Lower leg skin (tissue), 4 donors: ENCODE measurements at places on chromosomes 3 and 15. TPM values are rescaled to one million over a fixed set of nuclear protein-coding genes. Genes with fewer than 3 reads are reported as not detected.

GRCh38 chr3:23193831-23194230, 9.3 kb upstream of the UBE2E2 start:
- no peak for DNase-seq

- DNase-seq, result no peak
These were observed 270.2 kb downstream of the SHOX2 start for GRCh38 chr3:157836022-157836421.

Gene TUSC7
- not detected for total RNA-seq

GRCh38 chr3:32240159-32240545, 1.7 kb downstream of the CMTM8 start:
- no peak for DNase-seq

Gene CCDC80
- 7.4 TPM for total RNA-seq

Gene PROK2
- total RNA-seq, result not detected

DNA sequence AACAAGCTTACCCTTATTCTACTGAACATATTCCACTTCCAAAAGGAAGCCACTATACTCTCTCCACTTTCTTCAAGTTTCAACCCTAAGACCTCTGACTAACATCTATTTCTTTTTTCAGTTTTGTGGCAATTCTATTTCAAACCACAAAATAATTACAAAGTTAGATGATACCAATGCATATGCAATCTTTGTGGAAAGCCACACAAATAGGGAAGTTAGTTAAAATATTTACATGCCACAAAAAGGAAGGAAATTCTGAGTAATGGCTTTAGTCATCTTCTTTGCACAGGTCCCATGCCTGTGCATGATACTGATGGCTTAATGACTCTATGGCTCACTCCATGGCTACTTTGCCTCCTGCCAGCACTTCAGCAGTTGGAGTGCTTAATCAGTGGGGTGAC, 57.0 kb upstream of the MCTP2 start:
- no peak for DNase-seq

DNA sequence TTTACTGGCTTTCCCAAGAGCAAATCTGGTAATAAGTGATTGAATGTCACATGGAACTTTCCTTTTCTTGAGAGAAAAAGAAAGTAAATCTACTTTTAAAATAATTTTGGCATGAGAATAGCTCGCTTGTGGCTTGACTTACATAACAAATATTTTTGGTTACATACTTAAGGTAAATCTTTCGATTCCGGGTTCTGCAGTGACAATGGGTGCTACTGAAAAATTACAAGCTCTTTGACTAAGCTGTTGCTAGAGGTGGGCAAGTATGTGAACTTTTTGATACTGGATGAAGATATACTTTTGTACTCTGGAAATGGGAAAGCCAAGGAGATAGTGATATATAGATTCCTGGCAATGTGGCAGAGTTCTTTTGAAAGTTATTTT, 51.9 kb upstream of the OTOL1 start:
- no peak for DNase-seq

- DNase-seq, result no peak
These were observed 119.5 kb downstream of the FGF12 start for GRCh38 chr3:192607798-192608197.

Gene HRG
- not detected for total RNA-seq

Gene TMEM42
- total RNA-seq, result 13.5 TPM

GRCh38 chr3:18559331-18559842, 134.2 kb upstream of the SATB1 start:
- DNase-seq, result no peak

DNA sequence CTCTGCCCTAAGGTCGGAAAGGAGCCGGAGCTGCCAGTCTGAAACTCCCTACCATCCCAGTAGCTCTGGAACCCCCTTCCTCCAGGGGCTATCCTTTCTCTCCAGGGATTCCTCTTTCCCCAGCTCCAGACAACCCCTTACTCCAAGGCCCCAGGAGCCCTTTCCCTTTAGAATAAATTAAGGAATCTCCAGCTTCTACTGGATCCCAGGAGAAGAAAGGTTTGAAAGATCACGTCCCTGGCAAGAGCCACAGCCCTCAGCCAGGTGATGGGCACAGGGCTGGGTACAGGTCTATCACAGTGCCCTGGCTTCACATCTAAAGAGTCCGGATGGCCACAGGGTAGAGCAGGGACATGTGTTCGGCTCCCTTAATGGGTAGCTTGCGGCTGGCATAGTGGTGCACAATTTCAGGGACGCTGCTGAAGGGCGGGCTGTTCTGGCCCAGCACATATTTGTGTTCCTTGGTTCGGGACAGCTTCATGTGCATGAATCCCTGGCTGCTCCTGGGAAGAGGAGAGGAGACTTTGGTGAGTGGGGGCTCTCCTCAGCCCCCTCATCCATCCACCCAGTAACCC, 20.0 kb downstream of the SHF start:
- DNase-seq, result no peak

GRCh38 chr15:76179023-76179422, 119.2 kb downstream of the TMEM266 start:
- DNase-seq, result no peak

Gene SAXO2
- not detected for total RNA-seq

DNA sequence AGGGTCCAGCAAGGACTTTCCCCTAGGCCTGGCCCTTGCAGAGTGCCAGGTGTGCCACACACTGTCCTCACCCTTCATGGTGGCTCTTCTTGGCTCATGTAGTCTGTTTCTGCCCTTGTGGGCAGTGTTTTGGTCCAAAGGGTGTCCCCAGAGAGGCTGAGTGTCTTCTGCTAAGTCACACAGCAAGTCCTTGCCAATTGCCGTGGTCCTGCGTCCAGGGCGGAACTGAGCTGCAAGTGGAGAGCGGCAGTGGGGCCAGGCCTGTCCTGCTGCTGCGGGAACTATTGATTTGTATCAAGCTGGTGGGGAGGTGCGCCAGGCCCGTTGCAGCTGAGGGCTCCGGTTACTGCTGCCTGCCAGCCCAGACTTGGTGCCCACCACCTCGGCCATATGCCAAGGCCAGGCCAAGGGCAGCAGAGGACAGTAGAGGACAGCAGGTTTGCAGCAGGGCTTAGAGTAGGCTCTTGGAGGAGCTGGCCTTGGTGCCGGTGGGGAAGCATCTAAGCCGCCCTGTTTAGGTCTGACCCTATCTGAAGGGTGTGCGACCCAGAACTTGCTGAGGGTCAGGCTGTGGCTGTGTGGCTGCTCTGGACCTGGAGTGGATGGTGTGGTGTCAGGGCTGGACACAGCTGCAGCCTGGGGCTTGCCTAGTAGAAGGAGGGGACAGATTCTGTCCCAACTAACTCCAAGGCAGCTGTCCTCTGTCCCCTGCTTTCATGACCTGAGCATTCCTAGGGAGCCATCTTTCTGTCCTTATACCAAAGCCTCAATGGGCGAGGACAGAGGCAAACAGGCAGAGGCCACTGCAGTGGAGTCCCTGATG, 4.5 kb downstream of the AMIGO3 start:
- DNase-seq, result no peak

- DNase-seq, result no peak
These were observed 565.3 kb upstream of the SGO1 start for GRCh38 chr3:20751296-20751695.

DNA sequence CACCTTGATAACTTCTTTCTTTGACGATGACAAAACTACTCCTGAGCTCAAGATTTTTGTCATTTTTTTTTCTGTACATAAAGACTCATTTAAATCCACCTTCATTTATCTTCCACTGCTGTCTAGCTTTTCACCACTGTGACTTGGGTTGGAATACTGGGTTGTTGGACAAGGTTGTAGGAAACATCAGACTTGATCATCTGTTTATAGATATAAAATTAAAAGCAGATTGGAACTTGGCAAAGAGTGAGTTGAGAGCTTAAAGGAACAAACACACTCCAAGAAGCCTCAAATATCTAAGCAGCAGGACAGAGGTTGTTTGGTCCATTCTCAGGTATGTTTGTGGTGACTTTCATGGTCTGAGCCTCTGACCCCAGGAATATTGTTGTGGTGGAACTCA, 141.7 kb upstream of the NDN start:
- DNase-seq, result no peak

DNA sequence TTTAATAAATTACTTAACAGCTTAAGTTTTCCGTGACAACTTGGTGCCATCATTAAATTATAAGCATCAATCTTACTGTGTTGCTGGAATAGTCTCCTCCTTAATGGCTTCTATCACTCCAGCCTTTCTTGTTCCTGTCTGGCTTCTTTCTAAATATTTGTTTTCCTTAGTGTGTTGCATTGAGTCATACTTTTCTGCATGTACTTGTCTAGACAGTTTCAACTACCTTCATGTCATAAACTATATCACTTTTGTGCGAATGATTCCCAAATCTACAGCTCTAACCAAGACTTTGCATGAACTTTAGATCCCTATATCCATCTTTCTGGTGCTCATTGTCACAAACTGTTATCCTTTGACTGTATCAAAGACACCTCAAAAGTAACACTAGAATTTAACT, 78.4 kb downstream of the AKAP13 start:
- no peak for DNase-seq

DNA sequence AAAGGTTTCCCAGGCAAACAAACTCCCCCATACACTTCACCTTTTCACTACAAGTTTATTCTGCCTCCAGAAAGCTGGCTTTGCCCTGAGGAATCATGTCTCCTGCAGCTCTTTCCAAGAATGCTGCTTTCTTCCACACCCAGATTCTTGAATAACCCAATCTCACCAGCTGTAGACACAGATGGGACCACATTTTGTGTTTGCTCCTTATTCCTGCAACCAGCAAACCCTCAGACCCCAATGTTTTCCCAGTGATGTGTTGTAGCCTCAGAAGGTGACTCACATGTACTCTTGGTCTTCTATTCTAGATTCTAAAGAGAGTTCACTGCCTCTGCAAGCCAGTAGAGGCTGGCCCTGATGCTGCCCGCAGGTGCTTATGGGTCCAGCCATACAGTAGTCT, 23.6 kb upstream of the TRIM59 start:
- DNase-seq, result no peak

DNA sequence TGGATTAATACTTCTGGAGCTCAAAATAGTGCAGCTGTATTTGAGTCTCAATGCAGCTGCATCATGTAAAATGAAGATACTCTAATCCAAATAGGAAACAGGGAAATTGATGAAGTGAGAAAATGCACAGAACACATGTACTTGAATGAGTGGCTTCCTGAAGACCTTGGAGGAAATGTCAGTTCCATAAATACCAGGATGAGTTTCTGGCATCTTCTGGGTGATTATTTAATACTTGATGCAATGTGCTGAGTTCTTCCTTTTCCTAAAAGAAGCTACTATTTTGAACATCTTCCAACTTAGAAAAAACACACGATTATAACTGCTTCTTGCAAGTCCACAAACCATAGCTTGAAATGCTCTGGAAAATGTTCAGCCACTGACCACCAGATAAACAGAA, 162.8 kb downstream of the SLC9A9 start:
- DNase-seq, result no peak

DNA sequence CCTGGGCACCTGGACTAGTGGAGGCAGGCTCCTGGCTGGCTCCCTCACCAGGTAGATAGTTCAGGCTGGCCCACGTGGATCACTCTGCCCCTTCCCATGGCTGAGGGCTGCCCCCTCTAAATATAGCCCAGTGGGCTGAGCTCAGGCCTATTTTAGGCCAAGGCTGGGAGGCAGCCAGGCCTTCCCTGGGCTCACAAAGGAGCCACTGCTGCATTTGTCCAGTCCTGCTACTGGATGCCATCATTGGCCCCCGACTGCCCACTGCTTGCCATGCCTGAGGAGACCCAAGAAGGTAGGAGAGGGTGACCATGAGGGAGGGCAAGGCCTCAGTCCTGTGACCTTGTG, at the start of gene LSMEM2:
TSS of gene LSMEM2 (plus strand) at position 208 of the 345 bp plus-strand sequence. CDS start at position 235, 27 bp downstream.
- DNase-seq, result no peak

DNA sequence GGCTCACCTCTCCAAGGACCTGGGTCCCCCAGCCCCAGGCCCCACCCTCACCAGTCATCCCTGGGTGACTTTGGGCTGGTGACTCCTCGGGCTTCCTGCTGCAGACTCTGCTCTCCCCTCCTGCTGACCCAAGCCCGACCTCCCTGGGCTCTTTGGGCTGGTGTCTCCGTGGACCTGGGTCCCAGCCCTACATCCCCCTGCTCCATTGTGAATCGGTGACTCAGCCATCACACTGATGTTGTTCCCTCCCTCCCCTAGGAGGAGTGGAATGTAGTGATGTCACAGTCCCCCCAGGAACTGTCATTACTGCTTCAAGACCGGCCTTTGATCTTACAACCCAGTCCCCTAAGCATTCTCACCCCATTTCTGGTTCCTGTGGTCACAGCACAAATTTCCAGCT, 83.7 kb downstream of the ADAMTS7 start:
- DNase-seq, result peak; percentile 46

- peak; percentile 1 for DNase-seq
These were observed 16.4 kb downstream of the PXYLP1 start for GRCh38 chr3:141248064-141248463.

GRCh38 chr3:150227839-150228238, 180.3 kb upstream of the TSC22D2 start:
- no peak for DNase-seq

GRCh38 chr3:19427422-19428149, 279.3 kb downstream of the KCNH8 start:
- DNase-seq, result no peak

- no peak for DNase-seq
These were observed 43.4 kb upstream of the PRTG start for GRCh38 chr15:55786341-55786740.

GRCh38 chr3:128854475-128854874, 24.9 kb upstream of the ACAD9 start:
- DNase-seq, result no peak

- no peak for DNase-seq
These were observed 1144.2 kb downstream of the ROBO2 start for GRCh38 chr3:78183906-78184599.

DNA sequence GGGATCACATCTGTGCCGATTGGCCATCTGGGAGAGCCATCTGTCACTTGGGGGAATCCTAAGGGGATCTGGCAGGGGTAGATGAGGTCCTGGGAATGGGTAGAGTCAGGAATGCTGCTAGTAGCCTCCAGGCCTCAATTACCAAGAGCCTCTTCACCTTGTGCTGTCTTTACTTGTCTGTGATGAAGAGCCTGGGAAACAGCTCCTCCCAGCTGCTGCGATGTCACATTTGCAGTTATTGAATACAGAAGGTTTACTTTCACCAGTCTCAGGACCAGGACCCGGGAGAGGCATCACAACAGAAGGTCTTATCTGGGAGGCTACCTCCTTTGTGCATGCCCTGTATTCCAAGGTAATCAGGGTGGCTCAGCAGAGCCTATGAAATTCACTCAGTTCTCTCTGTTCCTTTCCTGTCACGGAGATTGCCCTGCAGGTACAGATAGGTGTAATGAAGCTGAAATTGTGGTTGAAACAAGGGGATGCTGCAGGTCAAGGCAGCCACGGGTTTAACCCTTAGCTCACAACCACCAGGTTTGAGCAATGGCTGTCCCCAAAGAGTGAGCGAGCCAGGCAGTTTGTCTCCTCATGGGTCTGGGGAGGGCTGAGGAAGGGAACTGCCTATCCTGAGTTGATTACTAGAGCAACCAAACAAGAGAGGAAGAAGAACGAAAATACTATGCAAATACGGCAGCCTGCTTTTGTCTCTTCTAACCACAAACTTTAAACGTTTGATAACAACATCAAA, 298.9 kb upstream of the RORA start:
- no peak for DNase-seq

Gene LRRC2
- 3.2 TPM for total RNA-seq

GRCh38 chr3:146468671-146469149, 651 bp downstream of the PLSCR2 start:
- peak; percentile 76 for DNase-seq

Gene C3orf20
- total RNA-seq, result not detected

GRCh38 chr3:185188816-185189215, 36.0 kb upstream of the C3orf70 start:
- no peak for DNase-seq
